Stimulated activated CD8-positive, alpha-beta memory T cell treated with anti-CD3 and anti-CD28 coated beads, Interleukin-2, amount 100 ng/mL, for 48 hours (primary cell): ENCODE measurements at places on chromosomes 6 and 20.
A peak's percentile ranks its signal among the peaks of the same experiment; 100 is the strongest.

DNA sequence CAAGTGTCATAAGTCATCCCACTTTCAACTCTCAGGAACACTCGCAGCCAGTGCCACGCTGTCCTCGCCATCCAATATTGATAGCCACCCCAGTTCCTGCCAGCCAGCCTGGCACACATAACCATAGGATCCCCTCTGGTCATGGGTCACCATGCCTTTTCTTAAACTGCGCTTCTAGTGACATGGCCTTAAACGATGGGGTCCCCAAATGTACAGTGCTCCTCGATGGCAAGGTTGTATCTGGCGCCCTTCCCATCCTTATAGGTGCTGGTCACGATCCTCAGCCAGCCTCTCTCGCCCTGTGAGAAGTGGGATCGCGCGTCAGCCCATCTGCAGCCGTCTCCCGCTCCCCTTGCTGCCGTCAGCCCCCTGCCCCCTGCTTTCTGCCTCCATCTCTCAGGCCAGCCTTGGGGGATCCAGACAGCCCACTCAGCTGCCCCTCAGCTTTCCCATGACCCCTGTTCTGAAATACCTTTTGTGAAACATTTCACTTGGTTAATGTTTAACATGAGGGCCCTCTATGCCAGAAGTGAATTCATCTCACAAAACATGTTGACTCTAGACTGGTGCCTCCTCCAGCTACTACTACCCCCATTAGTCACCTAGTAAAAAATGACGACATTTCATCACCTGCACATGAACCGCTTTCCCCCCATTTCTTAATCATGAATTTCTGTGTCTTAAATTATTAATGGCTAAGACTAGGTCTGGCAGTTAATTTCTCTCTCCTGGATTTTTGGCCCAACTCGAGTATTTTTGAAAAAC lies 11.4 kb downstream of the CTSZ start:
- DNase-seq, result no peak

DNA sequence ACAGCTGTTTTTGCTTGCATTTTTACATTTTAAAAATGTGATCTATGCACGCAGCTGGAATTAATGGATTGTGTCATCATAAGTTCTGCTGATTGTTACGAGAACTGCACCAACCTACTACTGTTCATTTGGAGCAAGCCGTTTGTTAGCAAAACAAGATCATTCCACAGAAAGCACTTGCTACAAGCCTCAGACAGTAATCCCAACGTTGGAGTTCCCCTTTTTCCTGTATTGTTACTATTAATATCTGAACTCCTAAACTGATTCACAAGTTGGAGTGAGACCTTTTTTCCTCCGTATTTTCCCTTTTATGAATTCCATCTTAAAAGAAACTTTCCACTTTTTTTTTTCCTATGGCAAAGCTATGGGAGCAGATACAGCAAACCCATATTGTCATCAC lies 3.5 kb downstream of the TENT5A start:
- DNase-seq, result no peak

DNA sequence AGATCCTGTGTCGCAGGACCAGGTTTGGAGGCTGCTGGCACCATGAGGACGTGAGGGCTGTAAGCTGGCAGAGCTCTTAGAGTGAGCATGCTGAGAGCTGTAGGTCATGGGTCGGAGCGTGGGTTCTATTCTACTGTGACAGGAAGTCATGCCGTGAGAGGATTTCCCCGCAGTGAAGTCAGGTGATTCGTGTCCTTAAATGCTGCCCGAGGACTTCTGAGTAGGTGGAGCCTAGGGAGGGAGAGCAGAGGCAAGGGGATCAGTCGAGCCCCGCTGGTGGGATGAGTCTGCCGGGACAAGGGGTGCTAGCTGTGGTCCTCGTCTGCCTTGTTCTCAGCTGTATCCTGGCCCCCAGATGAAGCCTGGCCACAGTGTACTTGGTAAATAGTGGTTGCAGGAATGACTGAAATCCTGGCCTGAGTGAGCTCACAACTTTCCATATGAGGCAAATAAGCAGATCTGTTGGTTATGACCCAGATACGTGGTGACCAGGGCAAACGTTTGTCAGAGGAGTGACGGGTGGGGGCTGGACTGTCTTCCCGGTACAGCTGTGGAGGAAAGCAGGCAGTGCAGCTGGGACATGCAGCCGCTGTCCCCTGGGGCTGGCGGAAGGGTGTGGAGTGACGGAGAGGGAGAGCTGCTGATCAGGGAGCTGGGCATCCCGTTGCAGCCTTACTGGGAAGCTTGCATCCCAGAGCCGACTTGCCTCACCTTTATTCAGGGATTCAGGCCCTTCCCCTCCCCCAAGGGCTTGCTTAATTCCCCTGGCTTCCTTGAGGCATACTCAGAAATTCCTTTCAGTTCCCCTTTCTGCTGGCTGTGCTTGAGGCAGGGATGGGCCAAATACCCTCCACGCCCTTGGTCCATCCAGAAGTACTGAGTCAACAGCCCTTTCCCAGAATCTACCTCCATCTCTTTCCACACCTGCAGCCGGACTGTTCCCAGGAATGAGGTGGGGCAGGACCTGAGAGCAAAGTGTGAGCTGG lies 250.9 kb upstream of the RREB1 start:
- peak; percentile 36 for DNase-seq

DNA sequence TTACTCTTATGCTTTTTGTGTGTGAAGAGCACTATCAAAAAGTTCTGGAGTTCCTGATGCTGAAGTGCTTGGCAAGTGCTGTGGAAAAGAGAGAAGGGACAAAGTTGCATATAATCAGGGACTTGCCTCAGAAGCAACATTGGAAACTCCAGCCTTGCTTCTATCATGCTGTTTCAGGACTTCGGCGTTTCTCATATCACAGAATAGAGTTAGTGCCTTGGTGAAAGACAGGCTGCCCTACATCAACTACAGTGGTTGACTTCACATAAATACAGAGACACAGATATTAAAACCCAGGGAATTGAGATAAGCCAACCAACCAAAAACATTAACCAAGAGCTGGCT lies 36.2 kb upstream of the CDKAL1 start:
- DNase-seq, result no peak

- no peak for DNase-seq
Observed at GRCh38 chr20:62353289-62354030, 13.7 kb downstream of the LAMA5 start.

- no peak for DNase-seq
Observed at GRCh38 chr20:47258745-47259695, 97.5 kb downstream of the ZMYND8 start.

GRCh38 chr20:49276161-49276960 lies 1.5 kb downstream of the ZNFX1 start:
- peak; percentile 32 for DNase-seq

DNA sequence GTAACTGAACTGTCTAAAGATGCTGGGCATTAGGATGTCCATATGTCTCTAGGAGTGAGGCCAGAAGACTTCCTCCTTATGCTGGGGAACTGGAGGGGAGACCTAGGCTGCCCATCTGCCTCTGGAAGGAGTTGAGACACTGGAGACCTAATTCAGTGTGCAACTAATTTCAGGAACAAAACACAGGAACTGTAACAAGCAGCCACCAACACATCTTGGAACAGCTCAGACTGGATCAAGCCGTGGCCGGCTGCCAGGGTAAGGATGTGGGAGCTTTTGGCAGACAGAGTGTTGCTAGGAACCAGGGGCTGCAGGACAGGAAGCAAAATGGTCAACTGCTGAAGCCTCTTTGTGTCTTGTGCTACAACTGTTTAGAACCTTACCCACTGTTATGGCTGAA lies 16.4 kb upstream of the MAS1 start:
- DNase-seq, result no peak

DNA sequence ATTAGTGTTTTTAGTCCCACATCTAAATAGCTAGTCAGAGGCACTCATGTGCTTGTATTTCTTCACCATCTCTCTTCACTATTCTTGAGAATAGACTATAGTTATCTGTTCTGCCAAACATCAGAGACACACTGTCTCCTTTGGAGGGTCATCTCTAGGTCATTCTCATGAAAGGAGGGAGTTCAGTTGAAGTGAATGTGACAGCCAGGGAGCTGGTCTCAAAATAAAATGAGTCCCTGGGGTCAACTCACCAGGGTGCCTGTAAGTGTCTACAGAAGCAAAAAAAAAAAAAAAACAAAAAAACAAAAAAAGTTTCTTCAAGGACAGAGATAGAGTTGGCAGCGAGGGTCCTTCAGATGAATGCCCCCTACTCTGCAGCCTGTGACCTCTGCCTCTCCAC lies 171.0 kb downstream of the ID4 start:
- no peak for DNase-seq

DNA sequence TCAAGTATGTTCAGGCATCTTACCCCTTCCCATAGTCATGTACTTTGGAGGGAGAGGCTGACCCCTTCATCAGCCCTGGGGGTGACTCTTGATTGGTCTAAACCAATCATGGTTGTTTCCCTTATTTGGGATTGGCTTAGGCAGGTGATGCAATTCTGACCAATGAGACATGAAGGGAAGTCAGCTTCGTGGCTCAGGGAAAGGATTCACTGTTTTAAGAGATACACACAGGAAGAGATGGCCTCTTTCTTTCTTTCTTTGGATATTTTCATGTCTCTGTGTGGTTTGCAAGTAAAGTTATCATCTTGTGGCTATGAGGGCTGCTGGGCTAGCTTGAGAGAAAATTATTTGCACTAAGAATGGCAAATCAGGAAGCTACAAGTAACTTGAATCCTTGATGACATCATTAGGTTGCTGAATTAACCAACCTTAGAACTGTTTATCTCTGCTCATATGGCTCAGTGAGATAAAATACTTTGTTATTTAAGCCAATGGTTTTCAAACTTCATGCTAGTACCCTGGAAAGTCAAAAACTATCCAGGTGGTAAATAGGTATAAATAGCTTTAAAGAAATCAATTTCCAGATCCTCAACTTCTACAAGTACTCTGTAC lies 144.2 kb upstream of the CENPW start:
- DNase-seq, result no peak

GRCh38 chr20:44911264-44911921 lies 1.5 kb downstream of the PABPC1L start:
- peak; percentile 50 for DNase-seq

DNA sequence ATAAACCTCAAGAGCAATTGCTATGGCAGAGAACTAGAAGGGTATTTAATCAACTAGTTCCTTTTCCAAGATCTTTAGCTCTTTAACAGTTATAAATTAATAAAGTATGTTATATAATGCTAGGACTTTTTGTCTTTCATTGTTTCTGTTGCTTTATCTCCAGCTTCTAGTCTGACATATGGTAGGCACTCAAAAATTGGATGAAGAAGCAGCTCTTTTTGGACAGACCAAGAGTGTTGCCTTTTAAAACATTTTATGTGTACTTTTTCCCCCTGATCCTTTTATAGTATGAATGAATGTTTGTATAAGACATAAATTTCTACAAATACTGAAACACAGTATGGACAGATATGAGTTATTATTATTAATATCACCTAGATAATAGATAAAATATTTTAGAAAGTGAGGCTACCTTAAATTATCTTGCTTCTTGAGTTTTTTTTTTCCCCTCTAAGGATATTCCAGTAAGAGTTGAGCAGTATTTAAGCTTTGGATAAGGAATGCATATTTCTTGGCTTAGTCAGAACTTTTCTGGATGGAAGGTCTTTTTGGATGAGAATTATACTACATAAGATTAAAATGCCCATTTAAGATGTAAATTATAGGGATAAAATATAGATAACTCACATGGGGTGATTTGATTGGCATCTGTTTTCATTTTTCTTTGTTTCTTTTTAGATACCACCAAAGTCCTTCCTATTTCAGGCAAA lies 16.6 kb downstream of the LAMA2 start:
- no peak for DNase-seq

GRCh38 chr6:155830531-155830930 lies 374.9 kb upstream of the NOX3 start:
- DNase-seq, result no peak

GRCh38 chr6:160000280-160000704 lies 31.4 kb downstream of the IGF2R start:
- DNase-seq, result no peak

GRCh38 chr6:25035512-25036435 lies 100.0 kb upstream of the RIPOR2 start:
- no peak for DNase-seq

GRCh38 chr6:139650941-139651340 lies 276.5 kb upstream of the CITED2 start:
- DNase-seq, result no peak

GRCh38 chr20:59032023-59032712 lies at the start of gene ATP5F1E:
Gene ATP5F1E, minus strand, starts transcription at chr20:59032335. Its CDS starts 84 bp downstream, at chr20:59032251.
- DNase-seq, result peak; percentile 97

- no peak for DNase-seq
Observed at GRCh38 chr20:23683807-23684206, 5.0 kb downstream of the CST4 start.

DNA sequence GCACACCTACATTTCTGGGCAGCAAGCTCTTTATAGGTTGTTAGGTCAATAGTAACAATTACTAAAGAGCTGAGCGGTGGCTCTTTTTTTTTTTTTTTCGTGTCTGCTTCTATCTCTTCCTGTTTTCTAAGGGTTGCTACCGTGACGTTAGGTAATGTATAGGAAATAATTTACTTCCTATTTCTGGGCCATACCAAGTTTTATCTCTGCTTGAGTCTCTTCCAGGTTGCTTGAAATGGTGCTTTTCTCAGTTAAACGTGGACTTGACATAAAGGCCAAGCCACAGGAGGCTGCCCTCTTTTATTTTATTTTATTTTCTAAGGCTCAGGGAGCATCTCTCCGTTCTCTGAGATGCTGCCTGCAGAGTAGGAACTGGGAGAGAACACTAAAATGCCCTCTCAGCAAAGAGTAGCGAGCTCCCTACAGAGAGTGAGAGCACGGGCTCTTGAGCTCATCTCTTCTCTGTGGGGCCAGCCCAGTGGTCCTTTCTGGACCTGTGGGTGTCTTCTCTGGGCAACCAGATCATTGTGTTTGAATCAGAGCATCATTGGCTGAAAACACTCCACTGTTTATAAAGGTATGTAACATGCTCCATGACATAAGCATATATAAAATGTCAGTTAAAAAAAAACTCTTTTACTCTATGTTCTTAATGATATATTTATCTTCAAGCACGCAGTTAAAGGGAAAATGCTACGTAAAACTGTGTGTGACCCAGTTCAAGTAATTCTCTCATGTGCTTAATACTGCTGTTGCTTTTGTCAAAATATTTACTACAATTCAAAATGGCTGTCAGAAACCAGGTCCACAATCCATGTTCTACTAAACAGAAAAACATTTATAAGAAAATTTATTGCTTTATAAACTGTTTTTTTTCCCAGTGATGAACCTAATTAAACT lies at the start of gene ZNF831:
TSS of gene ZNF831 (plus strand) at position 191 of the 900 bp plus-strand sequence. CDS start 27,199 bp downstream, outside the sequence.
- DNase-seq, result no peak

DNA sequence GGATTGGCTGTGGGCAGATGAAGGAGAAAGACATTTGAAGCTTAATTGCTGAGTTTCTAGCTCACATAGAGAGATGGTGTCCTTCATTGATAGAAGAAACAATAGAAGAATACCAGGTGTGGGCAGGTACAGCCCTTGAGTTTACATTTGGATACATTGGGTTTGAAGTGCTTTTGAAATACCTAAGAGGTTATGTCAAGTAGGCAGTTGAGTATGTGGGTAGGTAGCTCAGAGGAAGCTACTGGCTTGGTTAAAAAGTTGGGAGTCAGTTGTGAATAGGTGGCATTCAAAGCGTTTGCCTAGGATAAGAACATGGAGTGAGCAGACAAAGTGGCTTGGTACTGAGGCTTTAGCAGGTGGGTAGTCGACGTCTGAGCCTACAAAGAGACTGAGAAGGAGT lies 25.0 kb downstream of the NDUFAF5 start:
- DNase-seq, result no peak
